Stimulated activated CD8-positive, alpha-beta memory T cell treated with anti-CD3 and anti-CD28 coated beads, Interleukin-2, amount 100 ng/mL, for 1 hour (primary cell): ENCODE measurements at places on chromosomes 1 and 21.

GRCh38 chr1:17802945-17803344 lies 47.8 kb downstream of the ACTL8 start:
- no peak for DNase-seq

DNA sequence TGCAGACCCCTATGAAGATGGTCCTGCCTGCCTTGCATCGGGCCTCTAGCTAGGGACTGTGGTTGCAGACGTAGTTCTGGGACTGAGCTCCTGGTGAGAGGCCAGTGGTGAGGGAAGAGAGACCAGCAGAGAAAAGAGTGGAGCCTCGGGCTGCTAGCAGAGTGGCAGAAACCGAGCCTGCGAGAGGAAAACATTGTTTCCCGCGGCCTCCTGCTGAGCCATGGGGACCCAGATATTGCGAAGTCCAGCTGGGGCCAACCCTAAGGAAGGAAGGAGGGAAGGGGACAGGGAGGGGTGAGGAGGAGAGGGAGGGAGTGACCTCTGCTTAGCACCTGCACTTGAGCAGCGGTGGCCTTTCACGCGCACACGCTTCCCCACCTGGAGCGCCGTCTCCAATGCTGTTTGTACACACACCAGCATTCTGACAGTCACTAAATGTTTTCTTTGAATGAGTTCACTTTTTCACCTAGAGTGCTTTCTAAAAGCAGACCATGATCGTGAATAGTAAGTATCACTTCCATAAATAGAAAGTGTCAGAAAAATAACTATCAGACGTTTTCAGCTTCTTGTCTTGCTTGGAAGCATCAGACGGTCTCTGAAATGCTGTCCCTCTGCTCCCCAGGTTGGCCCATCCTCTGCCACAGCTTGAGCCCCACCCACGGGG lies 2.5 kb upstream of the FNDC10 start:
- DNase-seq = no peak

DNA sequence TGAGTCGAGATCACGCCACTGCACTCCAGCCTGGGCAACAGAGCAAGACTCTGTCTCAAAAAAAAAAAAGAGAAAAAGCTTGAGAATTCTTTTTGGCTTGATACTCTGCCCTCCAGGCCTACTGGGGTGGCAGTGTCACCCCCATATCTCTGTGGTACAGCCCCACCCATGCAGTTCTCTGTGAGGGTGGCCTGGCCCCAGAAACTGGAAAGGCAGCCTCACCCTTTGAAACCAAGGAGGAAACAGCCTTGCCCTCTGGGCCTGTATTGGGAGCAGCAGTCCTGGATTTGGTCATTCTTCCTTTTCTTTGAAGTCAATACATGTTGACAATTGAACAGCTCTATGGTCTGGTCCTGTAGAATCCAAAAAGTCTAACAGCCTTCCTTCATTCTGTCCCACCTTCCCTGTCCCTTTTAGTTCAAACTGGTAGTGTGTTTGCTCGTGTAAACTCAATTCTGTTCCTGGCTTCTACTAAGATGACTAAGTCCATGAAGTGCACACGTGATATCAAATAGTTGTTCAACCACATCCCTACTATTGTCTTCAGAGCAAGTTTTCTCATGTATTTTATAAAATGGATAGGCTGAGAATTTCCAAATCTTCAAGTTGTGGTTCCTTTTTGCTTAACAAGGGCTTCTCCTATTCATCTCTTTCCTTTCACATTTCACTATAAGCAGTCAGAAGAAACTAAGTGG lies 13.2 kb downstream of the ST7L start:
- DNase-seq = no peak

DNA sequence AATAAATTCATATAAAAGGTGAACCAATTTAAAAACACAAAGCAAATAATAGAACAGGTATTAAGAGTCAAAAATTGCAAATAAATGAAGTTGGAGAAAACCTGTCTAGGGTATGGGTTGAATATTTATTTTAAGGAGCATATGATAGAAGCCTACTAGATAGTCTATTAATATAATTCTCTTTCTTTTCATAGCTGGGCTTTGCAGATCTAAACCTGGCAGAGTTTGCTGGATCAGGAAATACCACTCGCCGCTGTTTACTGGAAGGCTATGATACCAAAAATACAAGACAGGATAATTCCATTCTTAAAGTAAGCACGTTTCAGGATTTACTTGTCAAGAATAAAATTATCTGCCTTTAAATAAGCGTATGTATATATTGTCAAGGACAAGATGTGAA lies 48.9 kb downstream of the HENMT1 start:
- DNase-seq = no peak

DNA sequence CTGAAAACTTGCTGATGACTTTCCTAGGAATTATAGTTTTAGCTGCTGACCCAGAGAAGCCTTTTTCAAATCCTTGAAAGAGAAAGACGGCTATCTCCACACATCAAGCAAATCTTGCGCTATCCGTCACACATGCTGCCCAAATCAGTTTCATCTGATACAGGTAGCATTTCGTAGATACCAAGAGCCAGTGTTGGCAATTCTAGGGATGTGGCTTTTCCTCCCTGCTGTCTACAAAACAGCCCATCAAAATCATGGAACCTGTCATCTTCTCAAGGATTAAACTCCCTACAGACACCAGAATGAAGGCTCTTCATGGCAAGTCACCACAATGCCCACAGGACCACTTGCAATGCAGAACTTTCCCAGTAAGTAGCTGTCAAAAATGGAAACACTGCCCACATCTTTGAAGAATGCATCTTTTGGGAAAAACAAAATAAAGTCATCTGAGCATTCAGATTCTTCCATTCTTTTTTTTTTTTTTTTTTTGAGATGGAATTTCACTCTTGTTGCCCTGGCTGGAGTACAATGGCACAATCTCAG lies 10.4 kb downstream of the STX6 start:
- no peak for DNase-seq

- DNase-seq = no peak
Measured at GRCh38 chr1:90987841-90988240, 34.0 kb downstream of the ZNF644 start.

DNA sequence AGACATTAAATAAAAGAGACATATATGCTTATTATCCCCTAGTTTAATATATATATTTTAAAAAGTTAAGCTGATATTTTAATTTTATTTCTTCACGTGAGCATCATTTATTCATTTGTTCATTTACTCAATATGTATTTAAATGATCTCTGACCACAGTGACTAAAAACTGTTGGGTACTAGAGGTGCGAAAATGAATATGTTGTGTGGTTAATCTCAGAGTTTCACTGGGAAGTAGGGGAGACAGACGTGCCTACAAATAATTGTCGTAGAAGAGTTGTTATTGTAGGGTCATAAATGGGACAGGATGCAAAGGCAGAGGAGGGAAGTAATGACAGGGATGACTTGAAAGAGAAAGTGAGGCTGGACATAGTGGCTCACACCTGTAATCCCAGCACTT lies 213.0 kb upstream of the CACYBP start:
- no peak for DNase-seq

GRCh38 chr1:147786536-147786935 lies 26.1 kb upstream of the GJA5 start:
- no peak for DNase-seq

DNA sequence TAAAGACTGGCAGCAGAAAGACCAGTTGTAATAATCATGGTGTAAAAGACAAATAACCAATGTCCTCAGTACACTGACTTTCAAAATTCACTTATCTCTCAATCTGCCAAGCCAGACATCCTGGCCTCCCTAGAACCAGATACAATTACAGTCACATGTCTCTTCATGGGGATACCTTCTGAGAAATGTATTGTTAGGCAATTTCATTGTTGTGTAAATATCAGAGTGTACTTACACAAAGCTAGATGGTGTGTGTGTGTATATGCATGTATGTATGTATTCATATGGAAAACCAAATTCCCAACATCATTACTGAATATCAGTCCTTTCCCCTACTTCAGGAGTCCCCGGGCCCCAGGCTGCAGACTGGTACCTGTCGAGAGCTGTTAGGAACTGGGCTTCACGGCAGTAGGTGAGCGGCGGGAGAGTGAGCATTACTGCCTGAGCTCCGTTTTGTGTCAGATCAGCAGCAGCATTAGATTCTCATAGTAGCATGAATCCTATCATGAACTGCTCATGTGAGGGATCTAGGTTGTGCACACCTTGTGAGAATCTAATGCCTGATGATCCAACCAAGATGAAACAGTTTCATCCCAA lies 65.3 kb upstream of the ZNF326 start:
- DNase-seq = no peak

DNA sequence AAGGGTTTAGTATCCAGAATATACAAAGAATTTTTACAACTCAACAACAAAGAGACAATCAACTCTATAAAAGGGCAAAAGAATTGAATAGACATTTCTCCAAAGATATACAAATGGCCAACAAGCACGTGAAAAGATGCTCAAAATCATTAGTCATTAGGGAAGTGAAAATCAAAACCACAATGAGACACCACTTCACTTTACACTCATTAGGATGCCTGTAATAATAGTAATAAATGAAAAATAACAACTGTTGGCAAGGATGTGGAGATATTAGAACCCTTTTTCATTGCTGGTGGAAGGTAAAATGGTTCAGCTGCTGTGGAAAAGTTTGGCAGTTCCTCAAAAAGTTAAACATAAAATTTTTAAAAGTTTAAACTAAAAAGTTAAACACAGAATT lies 7.0 kb upstream of the ABCD3 start:
- DNase-seq = no peak
